Stimulated activated effector memory CD8-positive, alpha-beta T cell treated with anti-CD3 and anti-CD28 coated beads, Interleukin-12 subunit alpha, Interleukin-12 subunit beta, amount 100 ng/mL, for 72 hours (primary cell): ENCODE measurements at places on chromosomes 2 and 18.

DNA sequence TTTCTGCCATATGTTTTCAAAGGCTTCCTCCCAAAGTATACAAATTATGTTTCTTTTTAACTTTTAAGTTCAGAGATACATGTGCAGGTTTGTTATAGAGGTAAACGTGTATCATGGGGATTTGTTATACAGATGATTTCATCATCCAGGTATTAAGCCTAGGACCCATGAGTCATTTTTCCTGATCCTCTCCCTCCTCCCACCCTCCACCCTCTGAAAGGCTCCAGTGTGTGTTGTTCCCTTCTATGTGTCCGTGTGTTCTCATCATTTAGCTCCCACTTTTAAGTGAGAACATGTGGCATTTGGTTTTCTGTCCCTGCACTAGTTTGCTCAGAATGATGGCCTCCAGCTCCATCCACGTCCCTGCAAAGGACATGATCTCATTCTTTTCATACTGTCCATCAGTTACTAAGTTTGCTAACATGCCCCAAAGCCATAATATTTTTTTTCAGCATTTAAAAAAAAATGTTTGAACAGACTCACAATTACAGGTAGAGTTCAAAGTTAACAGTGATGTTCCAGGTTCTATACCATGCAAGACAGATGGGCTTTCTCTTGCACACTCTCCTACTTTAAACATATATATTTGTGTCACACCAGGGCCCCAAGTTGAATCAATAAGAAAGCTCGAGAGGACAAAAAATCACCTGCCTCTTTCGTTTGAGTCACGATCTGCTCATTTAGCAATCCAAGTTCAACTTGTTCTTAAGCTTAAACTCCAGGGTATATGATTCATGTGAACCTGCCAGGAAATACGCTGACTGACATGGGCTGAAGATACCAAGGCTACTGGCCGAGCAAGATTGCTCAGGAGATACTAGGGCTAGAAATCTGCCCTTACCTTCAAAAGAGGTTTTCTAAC lies 77.6 kb downstream of the AP1S3 start:
- DNase-seq = peak; percentile 52

DNA sequence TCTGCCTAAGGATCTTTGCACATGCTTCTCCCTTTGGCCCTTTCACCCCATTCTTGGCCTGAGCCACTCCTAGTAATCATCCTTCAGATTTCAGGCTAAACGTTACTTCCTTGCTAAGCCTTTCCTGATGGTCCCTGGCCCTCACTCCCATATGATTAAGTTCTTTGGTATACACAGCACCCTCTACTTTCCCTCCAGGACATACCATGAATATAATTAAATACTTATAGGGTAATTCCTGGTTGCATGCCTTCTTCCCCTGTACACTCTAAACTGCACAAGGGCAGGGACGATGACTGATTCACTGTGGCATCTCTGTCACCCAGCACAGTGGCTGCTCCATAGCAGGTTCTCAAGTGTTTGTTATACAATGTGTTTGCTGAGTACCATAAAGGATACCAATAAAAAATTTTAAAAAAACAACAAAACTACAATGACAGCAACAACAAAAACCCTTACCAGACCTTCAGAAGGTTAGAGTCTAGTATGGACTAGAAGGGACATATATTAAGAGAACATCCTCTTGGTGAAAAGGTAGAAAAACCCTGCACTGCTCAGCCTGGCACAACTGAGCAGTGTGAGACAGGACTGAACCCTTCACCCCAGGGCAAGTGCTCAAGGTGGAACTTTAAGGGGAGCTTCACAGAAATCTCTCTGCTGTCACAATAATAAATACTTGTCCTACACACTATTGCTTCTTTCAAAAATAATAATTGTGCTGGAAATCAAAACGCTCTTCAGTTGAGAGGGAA lies 76.2 kb downstream of the AAK1 start:
- DNase-seq = no peak

DNA sequence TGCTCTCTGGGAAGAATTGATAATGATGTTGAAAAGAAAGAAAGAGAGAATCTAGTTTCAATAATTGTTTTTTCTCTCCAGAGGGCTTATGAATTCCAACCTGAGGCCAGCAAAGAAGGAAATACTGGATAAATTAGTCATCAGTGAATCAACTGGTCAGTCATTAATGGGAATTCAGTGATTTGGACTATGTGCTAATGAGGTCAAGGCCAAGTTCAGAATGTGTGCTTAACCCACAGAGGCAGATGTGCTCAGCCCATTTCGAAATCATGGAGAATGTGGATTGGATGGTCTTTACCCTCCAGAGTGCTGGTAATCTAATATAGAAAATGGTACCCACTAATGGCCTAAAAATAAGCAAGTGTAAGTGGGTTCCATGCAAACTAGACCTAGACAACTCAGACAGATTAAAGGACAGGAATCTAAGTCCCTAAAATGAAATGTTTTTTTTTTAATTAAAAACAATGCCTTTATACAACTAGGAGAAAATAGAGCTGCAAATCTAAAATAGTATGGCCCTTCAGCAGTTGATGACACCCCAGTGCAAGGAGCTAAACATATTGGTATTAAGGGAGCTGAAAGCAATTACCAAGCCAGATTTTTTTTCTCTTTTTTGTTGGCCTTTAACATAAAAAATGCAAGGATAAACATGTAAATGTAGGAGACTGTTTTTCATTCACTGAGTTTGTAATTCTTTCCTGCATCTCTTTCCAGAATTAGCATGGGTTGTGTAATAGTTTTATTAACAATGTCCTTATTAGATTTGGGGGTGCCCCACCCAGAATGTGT lies 296.9 kb downstream of the SATB2 start:
- no peak for DNase-seq

GRCh38 chr2:23327887-23328286 lies 57.1 kb upstream of the KLHL29 start:
- no peak for DNase-seq

GRCh38 chr18:48752478-48752877 lies 198.3 kb downstream of the SMAD7 start:
- DNase-seq = no peak

DNA sequence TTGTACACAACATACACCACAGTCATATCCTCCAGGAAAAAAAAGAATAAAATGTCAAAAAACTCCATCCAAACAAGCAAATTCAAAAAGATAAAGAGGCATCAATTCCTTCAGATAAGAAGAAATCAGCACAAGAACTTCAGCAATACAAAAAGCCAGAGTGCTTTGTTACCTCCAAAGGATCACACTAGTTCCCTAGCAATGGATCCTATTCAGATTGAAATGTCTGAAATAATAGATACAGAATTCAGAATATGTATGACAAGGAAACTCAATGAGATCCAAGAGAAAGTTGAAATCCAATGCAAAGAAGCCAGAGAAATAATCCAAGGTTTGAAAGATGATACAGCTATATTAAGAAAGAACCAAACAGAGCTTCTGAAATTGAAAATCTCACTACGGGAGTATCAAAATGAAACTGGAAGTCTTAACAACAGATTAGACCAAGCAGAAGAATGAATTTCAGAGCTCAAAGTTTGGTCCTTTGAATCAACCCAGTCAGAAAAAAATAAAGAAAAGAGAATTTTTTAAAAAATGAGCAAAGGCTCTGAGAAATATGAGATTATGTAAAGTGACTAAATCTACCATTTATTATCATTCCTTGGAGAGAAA lies 80.6 kb downstream of the TRABD2A start:
- DNase-seq = no peak
